A549 treated with DMSO at 1 μM for 4 hours (cell line): ENCODE measurements at places on chromosomes 16 and 17. TPM values are rescaled to one million over a fixed set of nuclear protein-coding genes. Genes with fewer than 3 reads are reported as not detected.

The IL17C gene
- not detected in 5 replicates for total RNA-seq

The NARF gene
- total RNA-seq = 48.1 to 65.8 TPM (median 57.5 TPM) in 5 replicates

The KRTAP4-16 gene
- total RNA-seq = not detected in 5 replicates

The TBC1D3G gene
- not detected in 5 replicates for total RNA-seq

The FBXW10B gene
- total RNA-seq = 2.8 to 4.9 TPM (median 3.6 TPM) in 5 replicates

The GOSR1 gene
- total RNA-seq = 34.4 to 45.5 TPM (median 38.2 TPM) in 5 replicates

The CIAPIN1 gene
- total RNA-seq = 68.9 to 89.6 TPM (median 73.2 TPM) in 5 replicates

The TBC1D3H gene
- total RNA-seq = not detected in 5 replicates

The CNGB1 gene
- total RNA-seq = 0.08 to 0.39 TPM (median 0.09 TPM) in 5 replicates

The DHRS7C gene
- total RNA-seq = not detected in 5 replicates

The C17orf78 gene
- not detected in 5 replicates for total RNA-seq

The EFCAB5 gene
- 0.24 to 0.70 TPM (median 0.41 TPM) in 4 of 5 replicates, not detected in the other for total RNA-seq

The PRKAR1A gene
- 143 to 200 TPM (median 189 TPM) in 5 replicates for total RNA-seq

The KIF19 gene
- not detected in 5 replicates for total RNA-seq

The OR4D1 gene
- 0.02 TPM in 1 of 5 replicates, not detected in the others for total RNA-seq

The C1QTNF1 gene
- 33.5 to 41.6 TPM (median 39.2 TPM) in 5 replicates for total RNA-seq

The KRTAP9-4 gene
- not detected in 5 replicates for total RNA-seq

The RHBDL3 gene
- 3.5 to 5.8 TPM (median 4.7 TPM) in 5 replicates for total RNA-seq

The NUTF2 gene
- 229 to 266 TPM (median 237 TPM) in 5 replicates for total RNA-seq

The CCNF gene
- 22.1 to 27.6 TPM (median 23.0 TPM) in 5 replicates for total RNA-seq

The FBXW10 gene
- total RNA-seq = 0.95 to 1.6 TPM (median 1.2 TPM) in 5 replicates

The GGNBP2 gene
- total RNA-seq = 57.2 to 65.3 TPM (median 63.2 TPM) in 5 replicates

The CHST5 gene
- 0.07 to 0.10 TPM (median 0.08 TPM) in 3 of 5 replicates, not detected in the others for total RNA-seq

The NPIPA2 gene
- total RNA-seq = 0.39 to 2.0 TPM (median 1.1 TPM) in 5 replicates

The FOXL1 gene
- total RNA-seq = 0.67 to 1.3 TPM (median 0.86 TPM) in 5 replicates

The GID4 gene
- 10.8 to 13.7 TPM (median 13.6 TPM) in 5 replicates for total RNA-seq

The OR1D2 gene
- not detected in 5 replicates for total RNA-seq

The CD68 gene
- 31.9 to 41.8 TPM (median 37.0 TPM) in 5 replicates for total RNA-seq

The TMEM114 gene
- total RNA-seq = not detected in 5 replicates

The PRSS21 gene
- 0.11 to 0.39 TPM (median 0.14 TPM) in 4 of 5 replicates, not detected in the other for total RNA-seq

The EXOC3L1 gene
- total RNA-seq = 0.03 to 0.14 TPM (median 0.05 TPM) in 4 of 5 replicates, not detected in the other

The OR3A3 gene
- not detected in 5 replicates for total RNA-seq

The MT2A gene
- 570 to 812 TPM (median 625 TPM) in 5 replicates for total RNA-seq

The CDK3 gene
- 3.3 to 6.0 TPM (median 5.5 TPM) in 5 replicates for total RNA-seq

The TEKT1 gene
- 0.05 TPM in 1 of 5 replicates, not detected in the others for total RNA-seq

The NT5C gene
- 83.2 to 128 TPM (median 117 TPM) in 5 replicates for total RNA-seq

The KRTAP29-1 gene
- total RNA-seq = not detected in 5 replicates

The TCAP gene
- 0.77 to 1.8 TPM (median 1.0 TPM) in 5 replicates for total RNA-seq

The RNF40 gene
- total RNA-seq = 63.7 to 91.5 TPM (median 86.1 TPM) in 5 replicates

The TMEM235 gene
- not detected in 5 replicates for total RNA-seq

The CD300A gene
- total RNA-seq = 0.06 to 1.1 TPM (median 0.08 TPM) in 4 of 5 replicates, not detected in the other

The PLXDC1 gene
- 0.05 to 0.81 TPM (median 0.11 TPM) in 5 replicates for total RNA-seq

The HBM gene
- total RNA-seq = not detected in 5 replicates

The CCDC40 gene
- 5.2 to 7.8 TPM (median 6.5 TPM) in 5 replicates for total RNA-seq

The KIF2B gene
- not detected in 5 replicates for total RNA-seq

The CD79B gene
- 0.08 to 0.18 TPM (median 0.13 TPM) in 3 of 5 replicates, not detected in the others for total RNA-seq

The ZNF469 gene
- total RNA-seq = 12.2 to 15.2 TPM (median 14.2 TPM) in 5 replicates

The SRCIN1 gene
- total RNA-seq = 2.3 to 2.9 TPM (median 2.8 TPM) in 5 replicates

The ACSM5 gene
- not detected in 5 replicates for total RNA-seq

The UBALD2 gene
- total RNA-seq = 45.3 to 95.6 TPM (median 71.1 TPM) in 5 replicates

The EVPL gene
- 11.9 to 17.9 TPM (median 14.9 TPM) in 5 replicates for total RNA-seq

The ADORA2B gene
- 10.1 to 15.3 TPM (median 11.9 TPM) in 5 replicates for total RNA-seq

The C1QTNF8 gene
- not detected in 5 replicates for total RNA-seq
